ENCODE measurements at places on chromosomes 7 and 10. TPM values are rescaled to one million over a fixed set of nuclear protein-coding genes. Genes with fewer than 3 reads are reported as not detected.

- no peak for DNase-seq
These were observed 70.5 kb upstream of the AHR start for GRCh38 chr7:17227766-17228490.

The LRIT1 gene
- not detected for total RNA-seq

GRCh38 chr7:431658-432111 lies 88.0 kb downstream of the PDGFA start:
- no peak for DNase-seq

DNA sequence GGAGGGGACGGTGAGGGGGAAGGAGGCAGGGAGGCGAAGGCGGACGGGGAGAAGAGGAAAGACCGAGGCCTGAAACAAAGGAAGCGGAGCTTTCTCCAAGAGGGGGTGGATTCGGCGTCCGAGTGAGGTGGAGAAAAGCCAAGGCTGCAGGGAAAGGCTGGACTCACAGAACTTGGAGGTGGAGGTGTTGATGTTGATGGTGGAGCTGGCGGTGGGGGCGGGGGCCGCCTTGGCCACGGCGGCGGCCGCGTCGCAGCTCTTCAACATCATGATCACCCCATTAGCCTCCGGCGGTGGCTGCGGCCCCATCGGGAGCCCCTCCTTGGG lies 578 bp downstream of the CACUL1 start:
- peak; percentile 70 for DNase-seq

- no peak for DNase-seq
These were observed 12.3 kb downstream of the C10orf105 start for GRCh38 chr10:71707240-71707789.

The SFTPD gene
- 0.24 TPM for total RNA-seq

The RBP3 gene
- total RNA-seq = not detected

DNA sequence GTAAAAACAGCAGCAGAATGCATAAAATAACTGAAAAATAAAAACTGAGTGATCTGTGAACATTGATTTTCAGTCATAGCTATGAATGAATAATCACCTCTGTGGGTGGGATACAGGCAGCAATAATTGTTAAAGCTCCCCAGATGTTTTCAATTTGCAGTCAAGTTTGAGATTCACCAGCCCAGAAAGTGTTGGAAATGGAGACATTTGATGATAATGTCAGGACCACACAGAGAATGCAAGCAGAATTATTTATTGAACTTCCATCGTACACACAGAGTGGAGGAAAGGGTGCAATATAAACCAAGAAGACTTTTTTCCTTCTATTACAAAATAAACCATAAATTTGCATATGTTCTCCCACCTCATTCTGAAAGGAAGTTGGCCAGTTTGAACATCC lies 601.7 kb downstream of the ANKRD7 start:
- no peak for DNase-seq

DNA sequence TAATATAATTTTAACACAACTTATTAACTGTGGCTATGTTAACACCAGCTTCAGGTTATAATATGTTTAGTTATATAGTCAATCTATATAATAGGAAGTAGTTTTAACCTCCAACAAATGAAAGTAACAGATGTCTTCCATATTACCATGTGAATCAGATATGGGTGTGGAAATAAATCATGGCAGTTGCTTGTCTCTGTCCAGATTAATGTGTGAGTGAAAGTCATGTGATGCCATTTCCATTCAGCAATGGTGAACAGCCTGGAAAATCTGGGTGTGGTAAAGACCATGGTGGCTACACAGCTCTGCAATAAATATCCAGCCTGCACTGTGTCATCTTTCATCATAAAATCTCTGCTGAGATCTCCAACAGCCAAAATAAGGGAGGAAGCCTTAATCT lies 27.8 kb downstream of the HEPACAM2 start:
- DNase-seq = no peak

The SLC16A12 gene
- total RNA-seq = 0.77 TPM

The PNLIPRP1 gene
- not detected for total RNA-seq

The OTUD1 gene
- 3.8 TPM for total RNA-seq

The GPC2 gene
- total RNA-seq = 45.2 TPM

- no peak for DNase-seq
These were observed 91.5 kb upstream of the CUX1 start for GRCh38 chr7:101725921-101726320.

The PBLD gene
- 3.5 TPM for total RNA-seq

The LIPK gene
- not detected for total RNA-seq

The SPDYE11 gene
- total RNA-seq = not detected

The FRMPD2 gene
- 0.48 TPM for total RNA-seq

DNA sequence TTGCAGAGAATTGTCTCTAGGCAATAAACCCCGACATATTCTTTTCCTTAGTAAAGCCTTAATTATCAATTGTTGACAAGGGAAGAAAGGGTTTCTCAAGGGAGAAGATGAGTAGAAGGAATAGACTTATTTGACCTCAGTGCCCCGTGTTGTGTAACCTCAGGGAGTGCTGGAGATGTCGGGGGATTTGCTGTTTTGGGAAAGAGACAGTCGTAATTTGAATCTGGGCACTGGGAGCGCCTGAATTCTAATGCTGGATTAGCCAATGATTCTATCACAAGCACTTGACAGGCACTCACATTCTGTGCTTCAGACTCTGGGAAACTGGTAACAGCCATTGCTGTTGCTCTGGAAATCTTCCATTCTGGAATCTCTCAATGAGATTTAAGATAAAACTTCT lies 13.8 kb upstream of the LMOD2 start:
- DNase-seq = no peak
